AML-193 (cell line): ENCODE measurements at places on chromosomes 2 and 18.

DNA sequence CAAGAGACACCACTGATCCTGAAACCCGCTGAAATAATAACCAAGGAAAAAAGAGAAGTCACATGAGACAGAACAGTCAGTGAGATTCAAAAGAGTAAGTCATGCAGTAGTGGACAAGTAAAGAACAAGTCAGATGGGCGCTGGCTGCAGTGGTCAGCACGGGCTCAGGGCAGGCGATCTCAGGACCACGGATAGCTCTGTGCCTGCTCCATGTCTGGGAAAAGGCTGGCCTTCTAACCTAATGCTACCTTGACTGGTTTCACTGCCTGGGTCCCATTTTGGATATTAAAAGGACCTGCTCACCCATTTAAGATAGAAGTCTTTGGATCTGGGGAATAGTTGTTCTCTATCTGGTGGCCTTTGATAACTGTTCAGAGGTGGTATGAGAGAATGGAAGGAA lies 61.7 kb upstream of the LCLAT1 start:
- no peak for DNase-seq

GRCh38 chr2:134377730-134378129 lies 123.9 kb downstream of the MGAT5 start:
- no peak for DNase-seq

GRCh38 chr2:96241900-96242611 lies 23.7 kb downstream of the TMEM127 start:
- peak; percentile 80 for DNase-seq

DNA sequence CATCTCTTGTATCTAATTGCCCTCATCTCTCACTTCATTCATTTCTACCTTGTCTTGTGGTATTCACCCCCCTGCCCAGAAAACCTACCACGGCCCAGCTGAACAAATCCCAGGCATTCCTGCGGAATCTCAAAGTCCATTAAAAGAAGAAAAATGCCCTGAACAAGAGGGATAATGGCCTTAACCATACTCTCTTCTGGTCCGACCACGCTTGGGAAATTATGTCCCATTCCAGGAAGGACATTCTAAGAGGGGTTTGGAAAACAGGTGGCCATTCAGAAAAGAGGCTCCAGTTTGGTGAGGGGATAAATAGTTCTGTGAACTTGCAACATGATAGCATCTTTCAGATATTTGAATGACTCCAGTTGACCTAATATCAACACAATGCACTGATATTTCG lies 349.9 kb upstream of the ZNF521 start:
- no peak for DNase-seq

GRCh38 chr2:128310761-128311160 lies 7.9 kb downstream of the HS6ST1 start:
- DNase-seq: no peak

- DNase-seq: peak; percentile 76
Observed at GRCh38 chr2:207236156-207236935, 70.6 kb upstream of the KLF7 start.

DNA sequence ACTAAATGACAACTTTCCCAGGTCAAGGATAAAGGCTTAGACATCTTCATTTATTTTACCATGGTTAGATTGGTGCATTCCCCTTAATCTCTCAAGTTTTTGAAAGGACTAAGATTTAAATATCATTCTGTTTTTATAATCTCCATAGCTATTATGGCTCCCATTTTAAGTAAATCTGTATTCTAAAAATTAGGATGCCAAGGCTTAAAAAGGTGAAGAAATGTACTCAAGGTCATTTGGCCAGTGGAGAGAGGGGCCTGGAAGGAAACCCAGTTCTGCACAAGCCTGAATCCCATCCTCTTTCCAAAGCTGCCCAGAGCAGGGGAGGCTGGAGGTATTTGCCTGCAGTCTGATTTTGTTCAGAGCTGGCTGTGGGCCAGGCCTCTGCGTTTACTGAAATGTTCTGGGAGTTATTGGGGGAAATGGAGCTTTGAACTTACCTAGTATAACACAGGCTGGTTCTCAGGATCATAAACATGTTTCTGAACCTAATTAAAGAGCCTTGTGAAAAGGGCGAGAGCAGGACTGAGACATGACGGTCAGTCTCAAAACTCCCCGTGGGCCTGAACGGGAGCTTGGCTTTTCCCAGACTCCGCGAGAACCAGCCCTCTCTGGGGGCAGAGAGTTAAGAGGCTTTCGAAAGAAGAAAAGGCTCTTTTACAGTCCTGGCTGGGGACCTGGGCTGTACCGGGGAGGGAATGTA lies 85.6 kb downstream of the DDX1 start:
- no peak for DNase-seq

GRCh38 chr2:217612920-217613319 lies 389.9 kb downstream of the TNS1 start:
- DNase-seq: no peak

GRCh38 chr2:98269274-98269673 lies 77.0 kb upstream of the CNGA3 start:
- peak; percentile 18 for DNase-seq

- no peak for DNase-seq
Observed at GRCh38 chr2:68937346-68938055, 15.2 kb downstream of the GKN2 start.

- DNase-seq: no peak
Observed at GRCh38 chr2:60484133-60484645, 69.3 kb downstream of the BCL11A start.

- DNase-seq: no peak
Observed at GRCh38 chr18:42437646-42438045, 482.6 kb downstream of the PIK3C3 start.

GRCh38 chr18:10792181-10792580 lies 266.4 kb downstream of the NAPG start:
- peak; percentile 75 for DNase-seq

DNA sequence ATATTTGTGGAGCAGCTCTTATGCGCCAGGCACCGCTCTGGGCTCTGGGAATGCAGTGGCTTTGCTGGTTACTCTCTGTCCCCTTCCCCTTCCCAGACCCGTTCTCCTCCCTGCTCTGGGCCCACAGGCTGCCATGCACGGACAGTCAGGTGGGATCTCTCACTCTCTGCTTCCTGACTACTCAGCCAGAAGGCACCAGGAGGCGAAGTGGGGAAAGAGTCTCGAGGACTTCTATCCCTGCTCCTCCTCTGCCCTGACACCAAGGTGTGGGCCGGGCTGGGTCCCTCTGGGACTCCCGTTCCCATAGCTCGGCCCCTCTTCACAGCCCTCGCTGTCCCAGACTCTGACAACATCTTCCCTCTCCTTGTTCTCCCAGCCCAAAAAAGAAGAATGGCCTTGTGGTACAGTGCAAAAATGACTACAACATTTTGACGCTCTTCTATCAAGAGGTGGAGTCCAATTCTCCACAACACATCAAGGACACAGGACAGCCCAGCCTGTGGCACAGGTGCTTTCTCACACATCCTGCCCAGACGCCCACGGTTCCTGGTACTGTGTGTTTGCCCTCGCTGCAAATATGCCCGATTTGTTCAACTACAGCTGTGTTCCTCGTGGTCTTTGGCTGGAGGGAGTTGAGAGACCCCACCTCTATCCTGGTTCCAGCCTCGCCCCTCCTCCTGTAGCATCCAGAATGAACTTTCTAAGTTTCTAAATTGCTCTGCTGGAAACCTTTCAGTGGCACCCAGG lies 14.0 kb upstream of the DUSP2 start:
- DNase-seq: no peak

GRCh38 chr2:201021914-201022313 lies 49.6 kb downstream of the HYCC2 start:
- no peak for DNase-seq

DNA sequence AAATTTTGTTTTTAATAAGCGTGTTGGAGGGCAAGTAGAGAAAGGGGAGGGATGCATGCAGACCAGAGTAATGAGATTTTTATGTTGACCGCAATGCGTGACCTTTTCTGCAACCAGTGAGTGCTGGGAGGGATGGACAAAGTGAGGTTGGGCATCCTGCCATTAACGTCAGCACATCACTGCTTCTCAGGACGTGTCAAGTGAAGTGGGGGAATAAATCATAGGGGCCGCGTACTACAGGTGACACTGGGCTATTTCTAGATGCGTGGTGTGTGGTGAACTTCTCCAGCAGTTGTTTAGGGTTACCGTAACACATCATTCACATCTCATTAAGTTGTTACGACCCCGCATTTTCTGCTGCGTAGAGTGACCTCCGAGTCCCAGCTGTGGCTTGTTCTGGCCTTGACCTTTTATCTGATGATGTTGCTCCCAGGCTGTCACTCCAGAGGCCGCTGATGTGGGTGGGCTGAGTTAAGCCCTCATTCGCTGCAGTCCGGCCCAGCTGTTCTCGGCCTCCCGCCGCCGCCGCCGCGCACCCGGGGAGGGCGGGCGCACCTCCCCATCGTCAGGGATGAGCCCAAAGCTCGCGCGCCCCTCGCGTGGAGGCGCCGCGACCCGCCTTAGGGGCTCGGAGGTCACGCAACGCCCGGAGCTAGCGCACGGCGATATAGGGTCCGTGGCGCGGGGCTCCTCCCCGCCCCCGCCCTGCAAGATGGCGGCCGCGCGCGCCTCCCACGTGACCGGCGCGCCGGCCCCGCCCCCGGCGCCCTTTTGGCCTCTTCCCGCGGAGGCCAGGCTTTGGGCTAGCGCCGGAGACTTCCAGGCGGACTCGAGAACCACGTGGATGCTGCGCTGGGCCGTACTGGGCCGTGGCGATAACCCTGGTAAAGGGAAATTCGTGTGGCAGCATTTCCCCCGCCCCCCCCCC lies 3.5 kb downstream of the ZCCHC2 start:
- DNase-seq: no peak

GRCh38 chr2:216289470-216289869 lies 82.8 kb downstream of the MARCHF4 start:
- DNase-seq: no peak

DNA sequence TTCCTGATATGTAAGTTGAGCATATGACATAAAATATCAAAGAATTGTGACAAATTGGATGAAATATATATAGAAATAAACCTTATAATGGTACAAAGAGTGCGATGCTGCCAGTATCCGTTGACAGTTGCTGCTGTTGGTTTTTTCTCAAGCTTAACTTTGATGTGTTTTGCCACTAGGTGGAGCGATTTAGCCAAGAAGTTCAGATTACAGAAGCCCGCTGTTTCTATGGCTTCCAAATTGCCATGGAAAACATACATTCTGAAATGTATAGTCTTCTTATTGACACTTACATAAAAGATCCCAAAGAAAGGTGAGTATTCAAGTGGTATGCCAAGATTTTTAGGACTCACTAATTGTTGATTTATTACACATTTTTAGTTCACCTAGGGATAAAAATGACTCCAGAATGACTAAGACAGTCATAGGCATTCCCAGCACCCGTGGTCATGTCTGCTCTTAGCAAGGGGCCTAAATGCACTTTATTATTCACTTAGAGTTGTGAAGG lies 2.1 kb downstream of the RRM2 start:
- peak; percentile 76 for DNase-seq
